ENCODE measurements at places on chromosomes 5 and 9. TPM values are rescaled to one million over a fixed set of nuclear protein-coding genes. Genes with fewer than 3 reads are reported as not detected.

Gene SLC31A1
- 10.8 TPM for total RNA-seq

Gene ADAMTS13
- total RNA-seq, result 4.4 TPM

Gene ANKDD1B
- 3.4 TPM for total RNA-seq

Gene CER1
- not detected for total RNA-seq

Gene LIFR
- 87.1 TPM for total RNA-seq

Gene FIBCD1
- total RNA-seq, result 1.4 TPM

Gene CD14
- 195 TPM for total RNA-seq

Gene FOXD4
- total RNA-seq, result 2.6 TPM

Gene PDLIM4
- total RNA-seq, result 12.6 TPM

Gene SNX18
- total RNA-seq, result 28.3 TPM

Gene GZMA
- total RNA-seq, result 6.5 TPM

Gene AGXT2
- not detected for total RNA-seq

Gene C9
- total RNA-seq, result not detected

Gene MAMDC2
- total RNA-seq, result 26.5 TPM

Gene PCDHGB7
- total RNA-seq, result 8.7 TPM

Gene PRR7
- 3.3 TPM for total RNA-seq

Gene DAP
- 101 TPM for total RNA-seq

Gene PNPLA7
- total RNA-seq, result 8.6 TPM

DNA sequence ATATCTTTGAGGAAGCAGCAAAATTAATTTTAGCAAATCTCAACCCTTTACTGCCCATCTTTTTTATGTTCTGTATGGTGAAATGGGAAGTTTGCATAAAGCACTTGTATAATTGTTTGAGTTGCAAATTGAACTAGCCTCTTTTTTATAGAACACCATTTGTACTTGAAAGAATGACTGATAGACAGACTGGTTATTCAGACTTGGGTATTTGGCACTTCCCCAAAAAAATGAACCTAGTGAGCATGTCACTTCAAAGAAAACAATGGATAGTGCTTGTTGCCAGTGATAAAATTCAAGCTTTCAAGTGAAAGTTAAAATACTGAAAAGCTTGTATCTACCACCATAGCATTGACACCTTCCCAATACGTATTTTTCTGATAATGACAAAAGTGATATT lies 115.8 kb downstream of the ERCC6L2 start:
- no peaks in the 10 kb centered on the region for H3K27me3 ChIP-seq
- H3K36me3 ChIP-seq, result no peaks in the 10 kb centered on the region
- no peak for DNase-seq
- H3K4me1 ChIP-seq, result no peaks in the 10 kb centered on the region
- no peak overlapping the region for H3K27ac ChIP-seq
- no peak overlapping the region for H3K4me3 ChIP-seq

DNA sequence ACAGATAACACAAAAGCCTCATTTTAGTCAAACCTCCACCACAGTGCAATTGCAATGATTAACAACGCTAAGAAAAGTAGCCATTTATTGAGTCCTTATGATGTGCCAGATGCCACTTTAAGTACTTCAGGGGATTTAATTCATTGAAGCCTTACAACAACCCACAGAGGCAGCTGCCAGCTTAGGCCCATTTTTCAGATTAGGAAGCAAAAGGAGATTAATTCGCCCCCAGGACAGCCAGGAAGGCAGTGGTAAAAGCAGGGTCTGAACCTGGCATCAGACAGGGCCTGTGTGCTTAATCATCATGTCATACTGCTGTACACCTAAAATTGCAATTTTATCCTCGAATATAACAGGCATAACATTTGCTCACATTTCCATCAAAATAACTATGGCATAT lies 23.9 kb downstream of the MED27 start:
- peaks cover 3% of the 10 kb centered on the region for H3K4me1 ChIP-seq
- H3K27ac ChIP-seq, result no peak overlapping the region
- no peak for DNase-seq
- no peak overlapping the region for H3K4me3 ChIP-seq
- no peaks in the 10 kb centered on the region for H3K27me3 ChIP-seq
- peaks cover 10% of the 10 kb centered on the region for H3K36me3 ChIP-seq

DNA sequence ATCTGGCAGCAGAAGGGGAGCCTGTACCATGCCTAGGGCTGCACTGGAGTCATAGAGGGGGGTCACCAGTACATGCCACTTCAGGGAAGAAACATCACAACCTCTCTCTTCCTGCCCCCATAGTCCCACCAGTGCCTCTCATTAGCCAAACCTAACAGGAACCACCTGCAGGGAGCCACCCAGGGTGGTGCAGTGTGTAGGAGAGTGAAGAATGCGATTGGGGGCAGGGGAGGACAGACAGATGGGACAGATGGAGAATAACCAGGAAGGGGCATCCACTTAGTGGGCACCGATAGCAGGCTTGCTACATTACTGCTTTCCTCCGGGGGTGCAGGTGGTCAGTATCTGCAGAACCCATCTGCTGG lies 19.2 kb downstream of the DAPK1 start:
- peaks cover 45% of the 10 kb centered on the region for H3K4me1 ChIP-seq
- no peak overlapping the region for H3K4me3 ChIP-seq
- no peaks in the 10 kb centered on the region for H3K36me3 ChIP-seq
- no peak overlapping the region for H3K27ac ChIP-seq
- DNase-seq, result no peak

GRCh38 chr9:33425128-33425533 lies 22.3 kb downstream of the AQP3 start:
- H3K27ac ChIP-seq, result no peak overlapping the region
- H3K36me3 ChIP-seq, result no peaks in the 10 kb centered on the region
- no peak for DNase-seq
- no peak overlapping the region for H3K4me3 ChIP-seq
- no peaks in the 10 kb centered on the region for H3K27me3 ChIP-seq

DNA sequence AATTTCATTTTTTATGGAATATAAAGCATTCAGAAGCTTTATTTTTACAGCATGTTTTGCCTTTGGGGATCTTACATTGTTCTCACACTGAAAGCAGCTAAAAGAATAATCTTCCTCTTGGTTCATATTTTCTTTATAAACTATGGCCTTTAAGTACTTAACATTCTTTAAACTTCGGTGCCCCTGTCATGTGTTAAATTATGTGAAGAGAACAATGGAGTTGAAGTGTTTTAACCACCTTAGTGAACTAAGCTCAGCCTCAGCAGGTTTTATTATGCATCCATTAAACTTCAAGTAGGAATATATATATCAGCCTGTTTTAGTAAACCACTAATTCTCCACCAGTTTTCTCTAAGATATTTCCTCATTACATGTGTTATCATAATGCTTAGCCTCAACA lies 371.4 kb upstream of the CDH18 start:
- DNase-seq, result no peak
- no peaks in the 10 kb centered on the region for H3K4me1 ChIP-seq
- H3K36me3 ChIP-seq, result no peaks in the 10 kb centered on the region
- H3K27me3 ChIP-seq, result no peaks in the 10 kb centered on the region
- H3K27ac ChIP-seq, result no peak overlapping the region
- H3K4me3 ChIP-seq, result no peak overlapping the region

- H3K27ac ChIP-seq, result peak overlapping the region; percentile 48
- H3K4me3 ChIP-seq, result no peak overlapping the region
- no peaks in the 10 kb centered on the region for H3K27me3 ChIP-seq
- no peaks in the 10 kb centered on the region for H3K36me3 ChIP-seq
- no peaks in the 10 kb centered on the region for H3K4me1 ChIP-seq
These were observed 25.9 kb upstream of the ANKRD55 start for GRCh38 chr5:56259002-56259511.

GRCh38 chr5:72366324-72366976 lies 46.3 kb downstream of the PTCD2 start:
- no peak overlapping the region for H3K4me3 ChIP-seq
- H3K27ac ChIP-seq, result no peak overlapping the region
- H3K27me3 ChIP-seq, result no peaks in the 10 kb centered on the region
- DNase-seq, result no peak
- H3K4me1 ChIP-seq, result no peaks in the 10 kb centered on the region
- no peaks in the 10 kb centered on the region for H3K36me3 ChIP-seq

GRCh38 chr5:124747791-124748686 lies 1.6 kb upstream of the ZNF608 start:
- DNase-seq, result no peak
- H3K36me3 ChIP-seq, result no peaks in the 10 kb centered on the region
- H3K27ac ChIP-seq, result peak overlapping the region; percentile 81
- H3K27me3 ChIP-seq, result no peaks in the 10 kb centered on the region
- peak overlapping the region; percentile 54 for H3K4me3 ChIP-seq

DNA sequence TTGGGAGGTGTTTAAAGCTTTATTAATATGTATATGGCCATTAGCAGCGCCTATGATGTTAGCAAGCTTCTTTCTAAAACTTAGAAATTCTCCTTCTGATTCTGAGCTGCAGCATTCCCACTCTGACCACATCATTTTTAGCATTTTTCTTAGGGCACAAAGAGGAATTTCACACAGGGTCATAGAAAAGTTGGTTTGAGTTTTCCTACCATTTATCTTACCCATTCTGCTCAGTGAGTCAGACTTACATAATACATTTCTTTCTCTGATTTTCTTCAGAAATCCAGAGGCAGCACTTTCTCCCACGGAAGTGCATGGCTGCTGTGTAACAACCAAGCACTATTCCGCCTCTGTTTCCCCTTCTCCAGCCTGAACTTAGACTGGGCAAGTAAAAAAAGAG lies 246.6 kb downstream of the ARL15 start:
- no peaks in the 10 kb centered on the region for H3K4me1 ChIP-seq
- no peak overlapping the region for H3K27ac ChIP-seq
- no peaks in the 10 kb centered on the region for H3K36me3 ChIP-seq
- H3K4me3 ChIP-seq, result no peak overlapping the region

DNA sequence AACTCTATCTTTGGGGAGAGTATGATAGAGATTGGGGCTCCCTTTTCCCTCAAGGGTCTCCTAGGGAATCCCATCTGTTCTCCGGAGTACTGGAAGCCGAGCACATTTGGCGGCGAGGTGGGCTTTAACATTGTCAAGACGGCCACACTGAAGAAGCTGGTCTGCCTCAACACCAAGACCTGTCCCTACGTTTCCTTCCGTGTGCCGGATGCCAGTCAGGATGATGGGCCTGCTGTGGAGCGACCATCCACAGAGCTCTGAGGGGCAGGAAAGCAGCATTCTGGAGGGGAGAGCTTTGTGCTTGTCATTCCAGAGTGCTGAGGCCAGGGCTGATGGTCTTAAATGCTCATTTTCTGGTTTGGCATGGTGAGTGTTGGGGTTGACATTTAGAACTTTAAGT lies 21.5 kb downstream of the PTGS1 start:
- H3K36me3 ChIP-seq, result no peaks in the 10 kb centered on the region
- DNase-seq, result no peak
- H3K4me1 ChIP-seq, result no peaks in the 10 kb centered on the region
- H3K27me3 ChIP-seq, result no peaks in the 10 kb centered on the region

GRCh38 chr5:119131530-119132304 lies 60.8 kb downstream of the DMXL1 start:
- no peak overlapping the region for H3K27ac ChIP-seq
- DNase-seq, result no peak
- H3K4me1 ChIP-seq, result no peaks in the 10 kb centered on the region

DNA sequence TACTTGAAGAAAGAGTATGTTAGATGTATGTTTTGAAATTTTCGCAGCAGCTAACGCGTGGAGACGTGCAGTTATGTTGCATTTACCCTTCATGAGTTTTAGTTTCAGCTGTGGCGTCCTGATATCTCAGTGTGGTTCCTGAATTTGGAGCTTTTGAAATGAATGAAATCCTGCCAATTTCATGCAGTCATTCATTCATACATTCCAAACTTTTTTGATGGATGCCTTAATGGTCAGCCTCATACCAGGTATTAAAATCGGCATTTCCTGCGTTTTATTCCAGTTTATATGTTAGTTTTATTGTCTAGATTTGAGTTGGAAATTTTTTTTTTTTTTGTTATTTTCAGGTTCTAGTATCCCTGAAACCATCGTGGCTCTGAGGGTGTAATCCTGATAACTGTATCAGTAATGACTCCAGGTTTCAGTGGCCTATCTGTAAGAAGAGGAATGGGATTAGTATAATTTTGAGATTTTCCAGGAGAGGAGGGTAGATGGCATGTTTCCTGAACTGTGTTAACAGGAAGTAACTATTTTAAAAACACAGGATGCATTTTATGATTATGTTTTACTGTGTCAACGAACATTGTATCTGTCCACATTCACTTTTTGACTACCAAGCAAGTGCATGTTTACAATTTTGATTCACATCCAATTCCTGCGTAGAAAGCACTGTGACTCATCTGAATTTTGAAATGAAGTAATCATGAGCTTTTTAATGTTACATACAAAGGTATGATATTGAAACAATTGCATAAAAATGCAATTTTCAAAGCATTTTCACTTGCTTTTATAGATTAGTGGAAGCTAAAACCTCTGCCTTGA lies 1.0 kb downstream of the FOCAD start:
- no peak for DNase-seq
- peak overlapping the region; percentile 92 for H3K27ac ChIP-seq
- peak overlapping the region; percentile 91 for H3K4me3 ChIP-seq
- H3K4me1 ChIP-seq, result peaks cover 11% of the 10 kb centered on the region
- no peaks in the 10 kb centered on the region for H3K27me3 ChIP-seq

DNA sequence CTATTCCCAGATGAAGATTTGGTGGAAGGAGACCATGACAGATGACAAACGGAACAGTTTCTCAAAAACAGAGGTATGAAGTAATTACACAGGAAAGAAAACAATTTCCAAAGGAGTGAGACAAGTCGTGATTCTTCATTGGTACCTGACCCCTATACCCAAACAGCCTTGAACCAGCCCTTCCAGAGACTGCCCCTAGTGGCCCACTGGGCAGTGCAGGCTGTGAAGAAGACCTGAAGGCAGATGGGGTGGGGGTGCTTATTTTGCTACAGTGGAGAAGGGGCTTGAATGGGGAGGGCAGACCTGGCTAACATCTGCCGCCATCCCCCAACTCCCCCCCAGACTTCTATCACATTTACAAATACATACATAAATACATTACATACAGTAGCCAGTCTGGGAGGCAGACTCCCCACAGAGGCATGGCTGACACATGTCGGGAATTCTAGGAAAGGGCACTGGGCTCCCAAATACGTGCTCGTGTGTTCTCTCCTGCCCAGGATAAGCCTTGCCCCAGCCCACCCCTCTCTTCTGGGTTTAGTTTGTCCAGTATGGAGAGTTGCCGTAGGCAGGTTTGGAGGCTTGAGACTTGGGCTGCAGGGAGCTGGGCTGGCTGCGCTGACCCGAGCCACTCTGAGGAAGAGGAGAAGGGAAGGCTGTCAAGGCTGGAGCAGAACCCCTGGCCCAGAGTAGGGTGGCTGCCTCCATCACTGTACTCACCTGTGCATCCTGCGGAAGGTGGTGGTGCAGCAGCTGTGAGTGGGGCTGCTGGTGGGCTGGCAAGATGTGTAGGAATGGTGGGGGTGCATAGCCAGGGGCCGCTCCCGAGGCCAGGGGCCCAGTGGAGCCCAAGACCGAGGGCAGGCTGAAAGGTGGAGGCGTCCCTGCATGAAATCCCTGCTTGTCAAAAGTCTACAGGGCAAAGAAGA lies 105.3 kb downstream of the UBE2R2 start:
- DNase-seq, result peak; percentile 38
- no peak overlapping the region for H3K4me3 ChIP-seq
- H3K4me1 ChIP-seq, result no peaks in the 10 kb centered on the region
- peaks cover 95% of the 10 kb centered on the region for H3K36me3 ChIP-seq
- no peaks in the 10 kb centered on the region for H3K27me3 ChIP-seq

DNA sequence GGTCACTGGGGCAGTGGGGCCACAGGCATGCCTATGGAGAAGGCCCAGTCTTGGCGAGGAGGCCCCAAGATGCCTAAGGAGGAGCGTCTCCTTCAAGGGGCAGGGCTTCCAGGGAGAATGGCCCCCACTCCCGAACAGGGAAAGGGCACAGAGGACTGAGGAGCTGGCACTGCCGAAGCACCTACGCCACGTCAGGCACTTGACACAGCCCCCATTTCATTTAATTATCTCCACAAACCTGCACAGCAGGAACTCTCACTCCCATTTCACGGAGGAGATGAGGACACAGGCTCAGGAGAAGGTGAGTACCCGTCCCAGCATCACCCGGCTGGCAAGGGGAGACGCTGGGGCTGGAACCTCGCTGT lies 26.0 kb downstream of the EGR1 start:
- H3K4me1 ChIP-seq, result peaks cover 18% of the 10 kb centered on the region
- DNase-seq, result no peak
- H3K27ac ChIP-seq, result no peak overlapping the region
